ENCODE measurements at places on chromosomes 1 and 21.

DNA sequence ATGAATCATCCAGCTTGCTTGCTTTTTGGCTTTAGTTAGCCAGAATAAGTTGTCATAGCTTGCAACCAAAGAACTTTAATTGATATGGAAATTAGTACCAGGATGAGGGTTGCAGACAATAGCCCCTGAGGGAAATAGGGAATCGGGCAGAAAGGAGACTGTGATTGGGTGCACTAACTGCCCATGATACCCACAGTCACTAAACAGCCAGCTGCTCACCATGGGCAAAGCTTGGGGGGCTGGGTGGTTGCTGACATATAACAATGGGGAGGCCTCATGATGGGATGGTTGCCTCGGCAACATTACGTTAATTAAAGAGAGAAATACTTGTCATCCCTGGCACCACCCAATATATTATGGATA, 17.8 kb upstream of the PLA2G2E start:
- no peak for DNase-seq

DNA sequence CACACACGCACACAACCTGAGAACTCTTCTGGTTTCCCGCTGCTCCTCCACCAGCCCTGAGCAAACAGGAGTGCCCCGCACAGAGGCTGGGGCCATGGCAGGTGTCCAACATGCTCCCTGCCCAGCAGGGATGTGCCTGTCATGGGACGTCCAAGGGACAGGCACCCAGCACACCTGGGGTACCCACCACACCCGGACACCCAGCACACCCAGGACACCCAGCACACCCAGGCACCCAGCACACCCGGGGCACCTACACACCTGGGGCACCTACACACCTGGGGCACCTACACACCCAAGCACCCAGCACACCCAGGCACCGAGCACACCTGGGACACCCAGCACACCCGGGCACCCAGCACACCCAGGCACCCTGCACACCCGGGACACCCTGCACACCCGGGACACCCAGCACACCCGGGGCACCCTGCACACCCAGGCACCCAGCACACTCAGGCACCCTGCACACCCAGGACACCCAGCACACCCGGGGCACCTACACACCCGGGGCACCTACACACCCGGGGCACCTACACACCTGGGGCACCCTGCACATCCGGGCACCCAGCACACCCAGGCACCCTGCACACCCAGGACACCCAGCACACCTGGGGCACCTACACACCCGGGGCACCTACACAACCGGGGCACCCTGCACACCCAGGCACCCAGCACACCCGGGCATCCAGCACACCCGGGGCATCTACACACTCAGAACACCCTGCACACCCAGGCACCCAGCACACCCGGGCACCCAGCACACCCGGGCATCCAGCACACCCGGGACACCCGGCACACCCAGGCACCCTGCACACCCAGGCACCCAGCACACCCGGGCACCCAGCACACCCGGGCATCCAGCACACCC, 37.9 kb downstream of the UBE2G2 start:
- no peak for DNase-seq

- no peak for DNase-seq
These were observed 5.1 kb downstream of the LYPD8 start for GRCh38 chr1:248750496-248750895.

DNA sequence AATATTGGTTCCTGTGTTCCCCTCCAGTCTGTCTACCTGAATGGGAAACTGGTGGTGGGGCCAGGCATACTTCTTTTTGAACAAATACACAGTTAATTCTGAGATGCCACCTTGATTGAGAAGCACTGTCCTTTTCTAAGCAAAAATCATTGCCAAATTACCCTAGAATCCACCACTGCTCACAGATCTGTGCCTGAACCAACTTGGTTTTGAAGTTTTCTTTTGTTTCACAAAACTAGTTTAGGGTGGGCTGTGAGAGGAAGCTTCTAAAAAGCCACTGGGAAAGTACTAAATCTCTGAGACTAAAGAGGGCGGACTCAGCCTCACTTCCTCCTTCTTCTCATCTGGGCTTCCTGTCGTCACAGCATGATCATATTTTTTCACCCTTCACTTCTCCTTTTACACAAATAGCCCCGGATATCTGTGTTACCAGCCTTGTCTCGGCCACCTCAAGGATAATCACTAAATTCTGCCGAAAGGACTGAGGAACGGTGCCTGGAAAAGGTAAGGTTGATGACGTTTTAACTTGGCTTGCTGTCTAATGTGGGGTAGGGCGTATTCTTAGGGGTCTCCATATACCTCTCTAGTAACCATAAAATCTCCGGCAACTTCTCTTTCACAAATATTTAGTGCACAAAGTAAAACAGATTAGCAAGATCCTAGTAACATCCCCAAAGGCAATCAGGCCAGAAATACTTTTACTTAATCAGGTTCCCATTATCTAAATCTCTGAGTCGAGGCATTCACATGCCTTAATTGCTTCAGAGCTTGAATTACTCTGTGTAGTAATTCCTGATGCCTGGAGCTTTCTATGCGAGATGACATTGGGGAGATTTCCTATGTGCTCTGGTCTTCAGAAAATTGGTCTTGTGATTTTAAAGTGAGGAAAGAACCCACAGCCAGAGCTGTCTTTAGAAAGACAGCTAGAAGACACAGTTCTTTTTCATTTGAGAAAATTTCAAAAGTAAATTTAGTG, at the start of gene CD53:
TSS of gene CD53 (plus strand) at position 404 of the 976 bp plus-strand sequence. CDS start 18,261 bp downstream, outside the sequence.
- peak; percentile 18 for DNase-seq

GRCh38 chr1:171654201-171654941, 1.9 kb upstream of the MYOC start:
- DNase-seq: no peak

GRCh38 chr1:236394879-236395229, 768 bp downstream of the EDARADD start:
- no peak for DNase-seq

DNA sequence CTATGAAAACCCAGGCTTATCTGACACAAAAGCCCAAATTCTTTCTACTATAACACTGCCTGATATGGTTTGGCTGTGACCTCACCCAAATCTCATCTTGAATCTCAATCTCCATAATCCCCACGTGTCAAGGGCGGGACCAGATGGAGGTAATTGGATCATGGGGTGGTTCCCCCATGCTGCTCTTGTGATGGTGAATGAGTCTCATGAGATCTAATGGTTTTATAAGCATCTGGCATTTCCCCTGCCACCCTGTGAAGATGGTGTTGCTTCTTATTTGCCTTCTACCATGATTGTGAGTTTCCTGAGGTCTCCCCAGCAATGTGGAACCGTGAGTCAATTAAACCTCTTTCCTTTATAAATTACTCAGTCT, 123.3 kb upstream of the USP24 start:
- DNase-seq: no peak

DNA sequence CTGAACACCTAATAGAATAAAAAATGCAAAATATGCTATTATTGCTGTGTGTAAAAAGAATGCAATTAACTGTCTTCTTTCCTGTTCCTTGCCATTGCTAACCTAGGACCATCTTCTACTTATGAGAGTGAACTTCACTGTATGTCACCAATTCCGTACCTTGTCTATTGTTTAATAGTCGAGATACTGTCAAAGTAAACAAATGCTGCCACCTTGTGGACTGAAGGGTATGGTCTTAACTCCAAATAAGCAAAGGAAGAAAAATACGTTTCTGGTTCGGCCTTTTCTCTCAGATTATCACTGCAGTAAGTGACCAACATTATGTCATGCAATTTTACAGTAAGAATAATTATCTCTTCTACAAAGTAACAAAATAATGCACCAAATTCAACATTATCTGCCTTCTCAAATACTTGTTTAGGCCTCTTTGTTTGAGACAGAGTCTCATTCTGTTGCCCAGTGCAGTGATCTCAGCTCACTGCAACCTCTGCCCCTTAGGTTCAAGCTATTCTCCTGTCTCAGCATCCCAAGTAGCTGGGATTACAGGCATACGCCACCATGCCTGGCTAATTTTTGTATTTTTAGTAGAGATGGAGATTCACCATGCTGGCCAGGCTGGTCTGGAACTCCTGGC, 133.4 kb downstream of the COP1 start:
- no peak for DNase-seq

DNA sequence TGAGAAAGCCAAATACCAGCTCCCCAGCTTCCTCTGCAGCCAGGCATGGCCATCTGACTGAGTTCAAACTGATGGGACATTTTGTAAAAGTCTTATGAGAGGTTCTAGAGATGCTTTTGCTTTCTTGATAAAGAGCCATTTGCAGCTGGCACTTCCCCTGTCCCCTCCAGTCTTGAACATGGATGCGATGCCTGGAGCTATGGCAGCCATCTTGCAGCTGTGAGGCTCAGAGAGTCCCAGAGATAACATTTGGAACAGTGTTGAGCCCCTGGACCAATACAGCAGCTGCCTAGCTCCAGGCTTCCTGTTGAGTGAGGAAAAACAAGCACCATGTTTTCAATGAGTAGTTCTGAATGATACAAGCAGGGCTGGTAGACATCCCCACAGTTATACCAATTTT, 13.8 kb downstream of the CDCP2 start:
- DNase-seq: no peak

All from activated CD8-positive, alpha-beta memory T cell treated with anti-CD3 and anti-CD28 coated beads for 1 hour (primary cell).